ENCODE measurements at places on chromosomes 12 and 14. TPM values are rescaled to one million over a fixed set of nuclear protein-coding genes. Genes with fewer than 3 reads are reported as not detected.

Gene PIWIL1
- total RNA-seq: 0.23 TPM

Gene C12orf50
- total RNA-seq: 0.23 TPM

Gene CELA1
- not detected for total RNA-seq

Gene LMO3
- total RNA-seq: 235 TPM

Gene RFLNA
- 8.8 TPM for total RNA-seq

Gene DHRS2
- 0.92 TPM for total RNA-seq

Gene OR6C70
- not detected for total RNA-seq

Gene ATXN2
- 99.4 TPM for total RNA-seq

Data from diencephalon (tissue), 1 donor.